Activated CD8-positive, alpha-beta T cell treated with anti-CD3 and anti-CD28 coated beads, Interleukin-2, amount 10 ng/mL, durations not matched to agents 7 days and 5 days (primary cell): ENCODE measurements at places on chromosomes 5 and 9. TPM values are rescaled to one million over a fixed set of nuclear protein-coding genes. Genes with fewer than 3 reads are reported as not detected.

DNA sequence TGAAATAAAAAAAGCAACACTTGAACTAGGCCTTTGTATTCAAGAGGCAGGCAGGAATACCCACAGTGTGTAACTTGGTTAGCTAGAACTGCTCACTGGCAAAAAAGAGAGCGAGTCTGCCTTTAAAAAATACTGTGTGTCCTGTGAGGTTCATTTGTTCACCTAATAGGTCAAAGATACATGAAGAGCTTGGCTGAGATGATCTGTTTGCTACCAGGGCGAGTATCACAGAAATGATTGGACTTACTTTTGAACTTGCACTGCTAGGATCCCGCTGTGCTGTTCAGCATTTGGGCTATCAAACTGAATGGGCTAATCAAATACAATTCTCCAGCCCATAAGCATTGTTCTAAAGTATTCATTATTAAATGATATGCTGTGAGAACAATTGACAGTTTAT lies 229.1 kb downstream of the NFIB start:
- no peak for DNase-seq

- DNase-seq, result no peak
Measured at GRCh38 chr9:109274884-109275730, 45.8 kb downstream of the EPB41L4B start.

DNA sequence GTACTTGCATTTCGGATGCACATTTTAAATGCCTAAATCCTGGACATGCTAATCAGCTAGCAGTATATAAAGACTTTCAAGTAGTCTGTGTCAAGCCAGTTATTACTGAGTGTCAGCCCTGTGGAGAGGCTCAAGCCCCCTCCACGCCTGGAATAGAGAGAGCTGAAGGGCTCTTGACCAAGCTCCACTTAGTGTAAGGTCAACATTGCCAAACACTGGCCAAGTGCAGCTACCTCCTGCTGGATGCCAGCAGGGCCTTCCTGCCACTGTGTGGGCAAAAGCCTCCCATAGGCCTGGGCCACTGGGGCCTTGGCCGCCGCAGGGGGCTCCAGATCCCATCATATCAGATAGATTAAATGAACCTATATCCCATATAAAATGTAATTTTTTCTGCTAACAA lies 239.4 kb upstream of the PANK3 start:
- DNase-seq, result no peak

DNA sequence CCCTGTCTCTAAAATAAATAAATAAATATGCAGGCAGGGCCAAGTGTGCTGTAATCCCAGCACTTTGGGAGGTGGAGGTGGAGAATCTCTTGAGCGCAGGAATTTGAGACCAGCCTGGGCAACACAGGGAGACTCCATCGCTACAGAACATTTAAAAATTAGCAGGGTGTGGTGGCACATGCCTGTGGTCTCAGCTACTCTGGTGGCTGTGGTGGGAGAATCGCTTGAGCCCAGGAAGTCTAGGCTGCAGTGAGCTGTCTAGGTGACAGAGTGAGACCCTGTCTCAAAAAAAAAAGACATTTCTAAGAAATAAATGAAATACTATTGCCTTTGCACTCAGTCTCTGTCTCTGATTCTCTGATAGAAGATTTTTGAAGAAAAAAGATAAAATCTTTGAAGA lies 1.2 kb upstream of the PCDHGA10 start:
- DNase-seq, result no peak

DNA sequence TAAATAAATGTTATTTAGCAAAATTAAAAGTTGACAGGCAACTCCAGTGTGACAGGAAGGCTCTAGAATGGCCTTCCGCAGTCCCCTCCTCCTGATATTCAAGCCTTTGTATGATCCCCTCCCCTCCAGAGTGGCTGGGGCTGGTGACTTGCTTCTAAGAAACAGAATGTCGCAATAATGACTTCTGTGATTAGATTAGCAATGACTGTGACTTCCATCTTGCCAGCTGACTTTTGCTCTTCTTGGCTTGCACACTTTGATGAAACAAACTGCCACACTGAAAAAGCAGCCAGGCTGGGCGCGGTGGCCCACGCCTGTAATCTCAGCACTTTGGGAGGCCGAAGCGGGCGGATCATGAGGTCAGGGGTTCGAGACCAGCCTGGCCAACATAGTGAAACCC lies 106.5 kb upstream of the LARP1 start:
- DNase-seq, result no peak

- no peak for DNase-seq
Measured at GRCh38 chr9:105150991-105151685, 93.3 kb upstream of the SLC44A1 start.

- DNase-seq, result no peak
Measured at GRCh38 chr5:102596951-102597350, 98.2 kb upstream of the SLCO6A1 start.

DNA sequence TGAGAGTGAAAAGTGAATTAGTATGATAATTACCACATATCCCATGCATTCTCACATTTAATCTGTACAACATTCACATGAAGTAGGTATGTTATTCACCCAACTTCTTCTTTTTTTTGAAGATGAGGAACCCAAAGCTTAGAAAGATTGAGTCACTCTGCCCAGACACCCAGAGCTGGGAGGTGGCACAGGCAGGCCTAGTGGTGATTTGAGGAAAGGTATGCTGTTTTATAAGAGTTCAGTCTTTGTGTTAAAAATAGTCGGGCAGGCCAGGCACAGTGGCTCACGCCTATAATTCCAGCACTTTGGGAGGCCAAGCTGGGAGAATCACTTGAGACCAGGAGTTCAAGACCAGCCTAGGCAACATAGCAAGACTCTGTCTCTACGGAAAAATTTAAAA lies 285.3 kb downstream of the NR3C1 start:
- no peak for DNase-seq

DNA sequence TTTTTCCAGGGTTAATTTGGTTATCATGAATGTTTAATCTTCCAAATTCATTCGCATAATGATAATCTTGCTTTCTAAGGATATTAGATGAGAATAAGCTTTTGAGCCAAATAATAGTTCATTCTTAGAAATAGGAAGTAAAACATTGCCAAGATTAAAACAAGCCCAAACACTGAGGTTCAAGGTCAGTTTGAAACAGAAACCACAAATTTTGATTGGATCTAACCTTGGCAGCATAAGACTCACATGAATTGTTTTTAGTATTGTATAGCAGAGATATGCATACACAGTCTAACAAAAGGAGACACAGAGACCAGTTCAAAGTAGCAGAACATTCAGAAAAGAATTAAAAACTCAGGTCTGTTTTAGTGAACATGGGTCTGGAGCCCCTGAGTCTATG lies 43.4 kb upstream of the VCAN start:
- DNase-seq, result no peak

GRCh38 chr9:128370367-128370751 lies 815 bp upstream of the URM1 start:
- no peak for DNase-seq

GRCh38 chr5:59474324-59474723 lies 419.2 kb downstream of the PDE4D start:
- DNase-seq, result no peak

GRCh38 chr9:69785757-69786156 lies 25.9 kb upstream of the PTAR1 start:
- no peak for DNase-seq

DNA sequence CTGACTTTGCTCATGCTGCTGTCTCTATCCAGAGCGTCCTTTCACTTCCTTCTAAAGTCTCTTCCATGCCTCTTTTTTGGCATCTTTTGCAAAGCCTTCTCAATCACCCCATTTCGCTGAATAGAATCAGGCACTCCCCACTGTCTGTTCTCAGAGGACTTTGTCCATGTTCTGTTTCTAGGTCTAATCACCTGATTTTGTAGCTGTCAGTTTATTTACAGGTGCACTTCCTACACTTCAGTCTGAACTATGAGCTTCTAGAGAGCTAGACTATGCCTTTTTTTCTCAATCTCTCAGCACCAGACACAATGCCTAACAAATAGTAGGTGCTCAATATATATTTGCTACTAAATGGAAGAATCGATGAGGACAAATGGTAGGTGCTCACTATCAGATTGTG lies 29.9 kb downstream of the TLR4 start:
- DNase-seq, result no peak

- DNase-seq, result no peak
Measured at GRCh38 chr9:28032268-28032590, 458.9 kb upstream of the C9orf72 start.

Gene PTGR1
- total RNA-seq, result not detected

Gene F2R
- 7.9 TPM for total RNA-seq

Gene MZB1
- total RNA-seq, result 19.0 TPM

Gene PCDHGA6
- 0.08 TPM for total RNA-seq

Gene FST
- not detected for total RNA-seq

Gene PLPP7
- 0.21 TPM for total RNA-seq

Gene PRDM9
- total RNA-seq, result not detected

Gene CSF2
- total RNA-seq, result 0.55 TPM

Gene CSF1R
- total RNA-seq, result not detected

Gene ZNF622
- total RNA-seq, result 29.2 TPM
